Panc1 (cell line): ENCODE measurements at places on chromosomes 2 and 18. TPM values are rescaled to one million over a fixed set of nuclear protein-coding genes. Genes with fewer than 3 reads are reported as not detected.

Gene CD8B2
- not detected for total RNA-seq

Gene PROKR1
- total RNA-seq = not detected

Gene RNF144A
- total RNA-seq = 5.4 TPM

Gene MYOM1
- 0.92 TPM for total RNA-seq

GRCh38 chr2:127581516-127582490 lies 46.3 kb downstream of the MYO7B start:
- no peak for DNase-seq

- no peak for DNase-seq
Measured at GRCh38 chr18:61984349-61984748, 91.5 kb upstream of the RNF152 start.

DNA sequence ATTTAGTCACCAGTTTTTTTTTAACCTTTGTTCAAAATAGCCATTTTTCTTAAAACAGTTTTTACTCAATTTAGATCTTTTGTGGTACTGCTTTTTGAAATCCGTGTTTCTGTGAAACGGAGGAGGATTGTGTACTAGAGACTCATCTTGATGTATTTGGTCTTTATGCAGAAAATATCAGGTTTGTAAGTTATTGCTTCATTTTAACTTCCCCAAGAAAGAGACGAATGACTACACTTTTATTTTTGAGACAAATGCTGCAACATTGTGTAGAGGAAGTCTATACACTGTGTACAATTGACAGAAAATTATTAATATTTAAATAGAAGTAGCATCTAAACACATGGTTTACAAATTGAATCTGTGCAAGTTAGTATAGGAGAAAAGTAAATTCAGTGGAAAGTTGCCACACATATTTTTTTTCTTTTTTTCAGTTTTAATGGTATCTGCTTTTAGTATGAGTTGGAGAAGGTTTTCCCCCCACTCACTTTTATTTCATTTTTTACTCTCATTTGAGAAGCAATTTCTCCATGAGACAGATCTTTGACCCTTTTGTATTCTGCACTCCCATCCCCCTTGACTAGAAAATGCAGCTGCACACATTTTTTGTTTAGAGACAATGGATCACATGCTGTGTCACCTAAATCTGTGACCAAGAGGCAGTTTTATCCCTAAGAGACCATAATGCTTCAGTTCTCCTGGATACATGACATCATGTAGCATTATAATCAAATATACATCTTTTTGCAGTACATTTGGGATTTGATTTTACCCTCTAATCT lies 200.8 kb upstream of the STON1 start:
- DNase-seq = no peak

DNA sequence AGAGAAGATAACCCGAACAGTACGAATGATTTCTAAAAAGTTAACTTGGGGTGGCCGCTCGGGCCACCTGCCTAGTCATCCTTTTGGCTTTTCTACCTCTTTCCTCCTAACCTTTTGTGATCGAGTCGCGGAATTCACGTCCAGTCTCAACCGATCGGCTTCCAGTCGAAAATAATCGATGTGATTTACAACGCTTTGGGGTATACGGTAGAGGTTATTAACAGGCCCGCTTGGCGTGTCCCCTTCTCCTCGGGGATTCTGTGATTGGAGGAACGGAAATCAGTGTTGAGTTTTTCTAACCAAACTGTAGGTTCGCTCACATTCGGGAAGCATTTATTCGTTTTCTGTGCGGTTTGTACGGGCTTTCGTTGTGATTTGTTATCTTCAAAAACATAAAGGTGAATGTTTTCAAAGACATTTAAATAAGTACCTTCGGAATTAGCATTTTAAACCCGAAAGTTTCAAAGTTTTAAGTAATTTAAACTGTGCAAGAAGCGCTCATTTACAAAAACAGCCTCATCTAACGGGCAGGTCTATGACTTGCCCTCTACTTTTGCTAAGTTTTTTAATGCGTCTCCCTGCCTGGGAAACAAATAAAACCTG lies 588 bp upstream of the FOXI3 start:
- DNase-seq = no peak

DNA sequence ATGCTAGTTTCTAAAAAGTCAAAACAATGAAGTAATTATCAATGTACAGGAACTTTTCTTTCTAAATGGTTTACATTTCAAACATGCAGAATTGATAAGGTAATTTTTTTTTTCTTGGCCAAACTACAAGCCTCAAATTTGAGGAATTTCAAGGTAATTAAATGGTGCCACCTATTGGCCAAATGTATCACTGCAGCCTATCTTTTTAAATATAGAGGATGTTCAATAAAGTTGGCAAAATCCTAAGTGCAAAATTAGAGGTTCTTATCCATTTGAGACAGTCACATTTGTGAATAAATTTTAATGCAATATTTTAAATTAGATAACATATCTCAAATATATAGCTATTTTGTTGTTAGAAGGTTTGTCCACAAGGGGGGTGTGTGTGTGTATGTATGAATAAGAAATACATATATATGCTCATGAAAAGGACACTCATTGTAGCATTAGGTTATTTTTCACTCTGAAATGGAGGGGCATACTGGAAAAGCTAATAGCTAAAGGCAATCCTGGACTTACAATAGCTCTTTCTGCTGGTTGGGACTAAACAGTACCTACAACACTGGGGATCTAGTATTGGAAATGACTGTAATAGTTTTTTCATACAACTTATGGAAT lies 26.2 kb downstream of the MMADHC start:
- no peak for DNase-seq

- no peak for DNase-seq
Measured at GRCh38 chr2:212428681-212429478, 109.7 kb downstream of the ERBB4 start.

GRCh38 chr18:63314062-63314790 lies 5.3 kb downstream of the BCL2 start:
- DNase-seq = no peak

GRCh38 chr2:214765180-214765579 lies 44.3 kb downstream of the BARD1 start:
- no peak for DNase-seq

GRCh38 chr18:39841482-39842365 lies 2113.3 kb upstream of the PIK3C3 start:
- DNase-seq = no peak

DNA sequence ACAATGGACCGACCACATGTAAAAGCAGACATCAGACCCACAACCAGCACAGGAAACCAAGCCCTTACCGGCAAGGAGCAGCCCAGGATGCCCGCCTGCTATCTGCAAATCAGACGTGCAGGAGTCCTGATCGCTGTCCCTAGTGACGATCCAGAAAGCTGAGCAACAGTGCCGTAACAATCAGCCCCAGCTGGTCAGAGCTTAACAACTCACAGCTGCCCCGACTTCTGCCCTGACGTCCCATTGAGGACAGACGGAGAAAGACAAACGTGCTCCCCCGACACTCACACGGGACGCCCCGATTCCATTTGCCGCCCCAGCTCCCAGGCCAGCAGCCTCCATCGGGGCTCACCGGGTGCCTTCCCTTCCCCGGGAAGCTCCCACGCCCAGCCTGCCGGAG lies 39.8 kb upstream of the PXDN start:
- DNase-seq = no peak

- peak; percentile 32 for DNase-seq
Measured at GRCh38 chr18:33128581-33128980, 311.9 kb downstream of the CCDC178 start.

GRCh38 chr2:129802290-129802689 lies 177.2 kb upstream of the RAB6C start:
- no peak for DNase-seq

- DNase-seq = no peak
Measured at GRCh38 chr18:57806978-57807285, 3.8 kb upstream of the ATP8B1 start.

GRCh38 chr2:74267068-74267467 lies 68.7 kb downstream of the MTHFD2 start:
- no peak for DNase-seq

DNA sequence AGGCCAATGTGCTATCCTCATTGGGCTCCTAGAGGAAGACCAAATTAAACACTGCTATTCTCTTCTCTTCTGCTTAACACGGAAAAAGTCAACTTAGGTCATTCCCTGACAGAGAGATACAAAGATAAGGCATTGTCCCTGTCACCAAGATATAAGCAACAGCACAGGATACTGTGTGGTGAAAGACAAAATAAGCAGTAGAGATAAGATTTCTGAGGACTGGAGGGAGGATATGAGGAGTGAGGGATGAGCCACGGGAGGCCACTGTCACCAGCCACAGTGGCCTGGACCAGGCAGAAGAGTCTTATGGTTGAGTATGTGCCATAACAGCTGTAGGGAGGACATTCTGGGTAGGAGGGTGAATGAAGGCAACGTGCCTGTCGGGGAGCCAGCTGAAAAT lies 54.4 kb upstream of the SLC14A2 start:
- no peak for DNase-seq
